Osteoblast (primary cell): ENCODE measurements at places on chromosomes 12 and 14. TPM values are rescaled to one million over a fixed set of nuclear protein-coding genes. Genes with fewer than 3 reads are reported as not detected.

Gene FIGNL2
- total RNA-seq: 0.29 and 0.36 TPM in 2 replicates

Gene DNAAF2
- 9.8 and 10.0 TPM in 2 replicates for total RNA-seq

Gene NKX2-1
- total RNA-seq: not detected in 2 replicates

Gene TMEM132C
- total RNA-seq: not detected in 2 replicates

Gene SAMD15
- total RNA-seq: 4.0 and 6.2 TPM in 2 replicates

Gene GPR162
- total RNA-seq: 1.4 and 5.0 TPM in 2 replicates

Gene ENDOU
- total RNA-seq: not detected in 2 replicates

Gene FOXN4
- total RNA-seq: not detected in 2 replicates

- H3K4me3 ChIP-seq: peak overlapping the region; percentile 92
- H3K27me3 ChIP-seq: no peaks in the 10 kb centered on the region
- peaks cover 5% of the 10 kb centered on the region for H3K36me3 ChIP-seq
- H3K27ac ChIP-seq: peak overlapping the region; percentile 65
- DNase-seq: peak; percentile 68
These were observed 1.1 kb downstream of the RIMKLB start for GRCh38 chr12:8698879-8699278.

DNA sequence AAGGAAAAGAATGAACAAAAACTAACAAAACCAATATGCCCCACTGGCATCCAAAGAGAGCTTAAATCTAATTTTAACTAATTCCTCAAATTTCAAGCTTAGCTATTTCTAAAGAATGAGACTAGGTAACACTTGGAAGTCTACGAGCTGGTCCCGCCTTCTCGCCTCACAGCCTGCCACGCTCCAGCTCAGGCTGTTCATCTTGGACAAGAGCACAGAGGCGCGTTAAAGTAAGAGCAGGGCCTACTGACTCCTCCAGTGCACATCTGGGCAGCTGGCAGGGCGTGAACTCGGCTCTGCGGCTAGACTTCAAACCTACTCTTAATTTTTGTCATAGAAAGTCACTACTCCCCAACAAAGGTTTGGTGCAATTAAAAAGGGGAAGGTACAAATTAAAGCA is 64.6 kb downstream of the DICER1 start:
- peaks cover 4% of the 10 kb centered on the region for H3K4me1 ChIP-seq
- H3K27me3 ChIP-seq: no peaks in the 10 kb centered on the region
- peaks cover 55% of the 10 kb centered on the region for H3K36me3 ChIP-seq
- DNase-seq: no peak
- H3K4me3 ChIP-seq: no peak overlapping the region
- no peak overlapping the region for H3K27ac ChIP-seq

DNA sequence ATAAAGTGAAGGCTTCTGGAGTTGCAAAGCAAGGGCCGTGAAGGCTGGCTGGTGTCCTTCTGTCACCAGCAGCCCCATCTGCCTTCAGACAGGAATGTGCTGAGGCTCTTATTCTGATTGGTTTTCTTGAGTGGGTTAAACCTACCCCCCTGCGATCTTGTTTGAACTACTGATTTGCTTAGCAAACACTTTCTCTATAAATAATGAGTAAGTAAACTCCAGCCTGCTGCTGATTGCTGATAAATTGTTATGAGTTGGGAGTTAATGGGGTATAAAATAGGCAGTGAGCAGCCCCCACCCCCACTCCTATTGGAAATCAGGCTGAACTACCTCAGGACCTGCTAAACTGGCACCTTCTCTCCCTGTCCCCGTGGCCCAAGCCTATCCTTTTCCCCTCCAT is 146.1 kb upstream of the NOS1 start:
- no peaks in the 10 kb centered on the region for H3K36me3 ChIP-seq
- no peak overlapping the region for H3K27ac ChIP-seq
- DNase-seq: no peak
- H3K4me3 ChIP-seq: no peak overlapping the region

- H3K27me3 ChIP-seq: peaks cover 2% of the 10 kb centered on the region
- no peak for DNase-seq
- no peak overlapping the region for H3K27ac ChIP-seq
These were observed 10.3 kb downstream of the CCDC175 start for GRCh38 chr14:59566296-59566695.

DNA sequence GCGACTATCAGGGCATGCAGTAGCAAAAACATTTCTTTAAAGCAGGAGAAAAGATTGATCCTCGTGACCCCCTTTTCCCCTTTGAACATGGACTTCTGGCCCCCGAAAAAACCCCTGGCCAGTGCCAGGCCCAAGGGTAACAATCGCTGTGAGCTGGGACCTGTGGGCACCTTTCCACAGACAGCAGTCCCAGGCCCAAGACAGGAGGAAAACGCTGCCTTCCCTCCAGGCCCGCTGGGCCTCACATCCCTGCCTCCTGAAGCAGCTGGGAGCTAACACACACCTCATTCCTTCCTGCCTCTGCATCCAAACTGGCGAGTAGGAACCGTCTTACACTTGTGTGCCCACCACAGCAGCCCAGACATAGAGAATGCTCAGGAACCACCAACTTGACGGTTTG is 1.2 kb downstream of the VWF start:
- H3K27me3 ChIP-seq: peaks cover 6% of the 10 kb centered on the region
- H3K4me3 ChIP-seq: no peak overlapping the region
- no peak overlapping the region for H3K27ac ChIP-seq
- DNase-seq: no peak
- H3K4me1 ChIP-seq: no peaks in the 10 kb centered on the region

DNA sequence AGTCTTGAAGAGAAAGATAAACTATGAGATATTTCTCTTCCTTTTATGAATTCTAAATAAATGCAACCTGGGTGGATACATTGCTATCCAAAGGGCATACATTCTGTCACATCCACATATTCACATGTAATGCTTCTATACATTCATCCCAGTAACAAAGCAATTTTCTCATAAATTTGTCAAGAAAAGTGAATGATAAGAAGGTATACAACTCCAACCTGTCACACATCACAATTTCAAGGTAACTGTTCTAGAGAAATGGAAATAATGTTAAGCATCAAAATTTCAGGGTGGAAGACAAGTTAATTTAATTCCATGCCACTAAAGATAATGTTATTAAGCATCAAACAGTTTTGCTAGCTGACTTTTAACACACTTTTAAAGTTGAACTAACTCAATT is 212.9 kb downstream of the SYT10 start:
- no peaks in the 10 kb centered on the region for H3K36me3 ChIP-seq
- H3K4me1 ChIP-seq: no peaks in the 10 kb centered on the region
- no peak overlapping the region for H3K27ac ChIP-seq
- no peaks in the 10 kb centered on the region for H3K27me3 ChIP-seq

GRCh38 chr14:62168564-62169155 is 406.4 kb downstream of the SNAPC1 start:
- no peak overlapping the region for H3K27ac ChIP-seq
- DNase-seq: no peak
- no peaks in the 10 kb centered on the region for H3K36me3 ChIP-seq
- H3K4me3 ChIP-seq: no peak overlapping the region
- no peaks in the 10 kb centered on the region for H3K4me1 ChIP-seq

DNA sequence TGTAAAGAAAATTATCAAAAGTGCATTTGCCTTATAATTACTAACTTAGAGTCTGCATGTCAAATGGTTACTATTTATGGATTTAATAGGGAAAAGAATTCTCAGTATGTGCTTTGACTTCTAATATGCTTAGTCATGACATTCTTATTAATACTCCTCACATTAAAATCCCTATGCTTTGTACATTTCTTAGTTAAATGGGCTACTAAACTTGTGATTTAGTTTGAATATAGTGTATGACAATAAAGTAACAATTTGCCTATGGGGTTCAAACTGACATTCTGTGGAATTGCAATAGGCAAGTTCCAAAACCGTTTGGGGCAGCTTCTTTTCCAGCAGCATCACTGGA is 361.9 kb upstream of the TMTC1 start:
- no peaks in the 10 kb centered on the region for H3K36me3 ChIP-seq
- no peak for DNase-seq
- no peaks in the 10 kb centered on the region for H3K27me3 ChIP-seq

GRCh38 chr14:102827716-102828115 is 50.5 kb downstream of the TRAF3 start:
- H3K36me3 ChIP-seq: peaks cover 8% of the 10 kb centered on the region
- H3K27me3 ChIP-seq: no peaks in the 10 kb centered on the region
- peak; percentile 77 for DNase-seq
- no peak overlapping the region for H3K27ac ChIP-seq
- H3K4me1 ChIP-seq: peaks cover 15% of the 10 kb centered on the region

GRCh38 chr14:90495357-90496276 is 98.8 kb downstream of the CALM1 start:
- H3K4me1 ChIP-seq: peaks cover 17% of the 10 kb centered on the region
- H3K27me3 ChIP-seq: no peaks in the 10 kb centered on the region
- no peak overlapping the region for H3K27ac ChIP-seq
- DNase-seq: peak; percentile 94

- DNase-seq: no peak
- H3K36me3 ChIP-seq: no peaks in the 10 kb centered on the region
- H3K4me1 ChIP-seq: no peaks in the 10 kb centered on the region
- H3K27ac ChIP-seq: no peak overlapping the region
- no peaks in the 10 kb centered on the region for H3K27me3 ChIP-seq
These were observed 159.5 kb downstream of the METTL25 start for GRCh38 chr12:82517808-82518207.

DNA sequence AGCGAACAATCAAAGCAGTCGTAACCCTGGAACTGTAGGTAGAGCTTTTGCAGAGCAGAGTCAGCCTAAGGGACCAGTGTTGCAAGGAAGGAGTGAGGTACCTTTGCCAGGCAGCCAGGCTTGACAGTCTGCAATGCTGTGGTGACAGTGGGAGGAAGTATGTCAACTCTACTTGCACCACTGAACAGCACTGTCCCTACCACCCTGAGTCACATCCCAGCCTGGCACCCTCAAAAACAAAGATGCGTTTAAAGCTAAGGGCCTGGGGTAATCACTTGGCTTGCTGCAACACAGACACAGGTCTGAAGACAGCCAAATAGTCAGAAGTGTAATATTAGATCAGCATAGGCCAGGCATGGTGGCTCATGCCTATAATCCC is 141.9 kb downstream of the DPF3 start:
- DNase-seq: no peak
- H3K36me3 ChIP-seq: no peaks in the 10 kb centered on the region
- no peaks in the 10 kb centered on the region for H3K27me3 ChIP-seq
- no peaks in the 10 kb centered on the region for H3K4me1 ChIP-seq
- no peak overlapping the region for H3K4me3 ChIP-seq

DNA sequence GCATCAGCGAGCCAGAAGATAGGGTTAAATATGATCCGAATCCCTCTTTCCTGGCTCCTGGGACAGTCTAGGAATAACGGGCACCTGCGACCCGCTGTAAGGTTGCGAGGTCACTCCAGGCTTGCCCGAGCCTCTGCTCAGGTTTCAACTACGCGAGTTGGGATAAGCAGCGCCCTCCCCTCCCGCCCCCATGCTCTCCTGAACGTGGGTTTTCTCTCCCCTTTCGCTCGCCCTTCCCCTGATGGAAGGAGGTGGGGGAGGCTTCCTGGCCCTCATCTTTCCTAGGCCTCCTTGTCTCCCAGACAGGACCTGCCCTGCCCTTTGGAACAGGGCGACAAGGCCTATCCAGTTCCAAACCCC is 753 bp upstream of the ATP5MC2 start:
- DNase-seq: no peak
- peak overlapping the region; percentile 93 for H3K27ac ChIP-seq

DNA sequence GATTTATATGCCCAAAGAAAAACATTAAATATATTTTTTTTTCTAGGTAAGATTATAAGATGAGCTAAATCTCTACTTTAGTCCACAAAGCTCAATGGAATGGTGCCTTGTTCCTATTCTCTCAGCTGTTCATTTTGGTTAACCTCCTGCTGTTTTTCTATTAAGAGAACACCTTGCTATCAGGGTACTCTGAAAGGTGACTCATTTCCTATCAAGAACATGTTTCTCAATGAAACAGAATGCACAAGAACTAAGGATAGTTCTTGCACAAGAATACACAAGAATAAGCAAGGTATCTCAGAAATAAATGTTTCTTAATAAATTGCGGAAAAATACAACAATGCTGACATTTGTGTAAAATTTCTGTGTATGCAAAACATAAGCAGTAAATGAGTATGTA is 14.1 kb downstream of the ABCD2 start:
- no peaks in the 10 kb centered on the region for H3K4me1 ChIP-seq
- no peak for DNase-seq
- no peak overlapping the region for H3K27ac ChIP-seq
